ENCODE measurements at places on chromosomes 4 and X.

- no peak for DNase-seq
These were observed 8.3 kb upstream of the HAND2 start for GRCh38 chr4:173538148-173538908.

DNA sequence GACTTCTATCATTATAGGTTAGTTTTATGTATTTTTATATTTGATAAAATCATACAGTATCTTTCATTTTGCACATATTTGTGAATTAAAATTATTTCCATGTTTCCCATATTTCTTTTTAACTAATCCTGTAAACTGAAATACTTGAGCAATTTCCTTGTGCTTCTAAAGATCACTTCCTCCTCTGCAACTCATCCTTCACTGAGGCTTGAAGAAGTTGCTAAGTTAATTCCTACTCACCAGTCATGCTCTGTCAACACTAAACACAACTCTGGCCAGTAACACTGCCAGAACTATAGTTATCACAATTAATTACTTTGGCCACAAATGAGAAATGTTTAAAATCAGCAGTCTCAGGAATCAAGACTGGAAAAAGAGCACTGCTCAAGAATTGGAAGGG lies 6.7 kb downstream of the SPATA4 start:
- DNase-seq, result no peak

DNA sequence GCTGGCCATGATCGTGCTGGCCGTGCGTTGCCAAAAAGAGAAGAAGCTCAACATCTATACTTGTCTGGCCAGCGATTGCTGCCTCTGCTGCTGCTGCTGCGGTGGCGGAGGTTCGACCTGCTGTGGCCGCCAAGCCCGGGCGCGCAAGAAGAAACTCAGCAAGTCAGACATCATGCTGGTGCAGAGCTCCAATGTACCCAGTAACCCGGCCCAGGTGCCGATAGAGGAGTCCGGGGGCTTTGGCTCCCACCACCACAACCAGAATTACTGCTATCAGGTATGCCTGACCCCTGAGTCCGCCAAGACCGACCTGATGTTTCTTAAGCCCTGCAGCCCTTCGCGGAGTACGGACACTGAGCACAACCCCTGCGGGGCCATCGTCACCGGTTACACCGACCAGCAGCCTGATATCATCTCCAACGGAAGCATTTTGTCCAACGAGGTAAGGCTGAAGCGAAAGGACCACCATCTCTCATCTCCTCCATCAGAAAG lies 3.3 kb downstream of the PCDH10 start:
- DNase-seq, result no peak

- DNase-seq, result no peak
These were observed 363.9 kb downstream of the PPP3CA start for GRCh38 chr4:100983426-100983825.

GRCh38 chr4:18980516-18981233 lies 959.1 kb upstream of the LCORL start:
- no peak for DNase-seq

DNA sequence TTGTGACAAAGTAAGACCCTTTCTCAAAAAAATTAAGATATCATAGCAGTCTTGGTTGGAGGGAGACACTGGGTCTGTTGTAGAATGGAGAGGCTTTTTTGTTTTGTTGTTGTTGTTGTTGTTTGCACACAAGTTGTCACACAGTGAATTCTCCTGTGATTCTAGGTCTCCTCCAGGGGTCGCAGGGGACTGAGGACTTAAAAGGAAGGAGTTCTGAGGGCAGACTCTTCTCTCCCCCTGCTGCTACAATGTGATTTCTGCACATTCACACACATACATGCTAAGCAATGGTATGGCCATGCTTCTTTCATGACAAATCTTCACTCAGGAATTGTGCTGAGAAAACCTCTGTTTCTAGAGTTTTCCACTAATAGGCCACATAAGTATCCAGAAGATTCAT lies 71.1 kb downstream of the ZNF732 start:
- no peak for DNase-seq

DNA sequence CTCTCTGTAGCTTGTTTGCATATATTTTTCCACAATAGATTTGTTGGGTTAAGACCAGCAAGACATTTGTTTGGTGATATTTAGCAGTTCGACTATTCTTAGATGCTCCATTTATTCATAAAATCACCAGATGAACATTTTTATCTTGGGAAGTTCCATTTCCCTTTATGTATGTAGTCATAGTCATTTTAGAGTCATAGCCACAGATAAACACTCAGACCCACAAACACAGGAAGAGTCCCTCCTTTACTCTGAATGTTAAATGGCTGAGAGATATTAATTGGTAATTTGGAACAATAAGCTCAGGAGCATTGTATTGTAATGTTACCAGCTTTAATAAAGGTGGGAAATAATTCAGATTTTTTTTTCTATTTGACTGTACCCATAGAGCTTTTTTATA lies 1608.7 kb downstream of the STIM2 start:
- DNase-seq, result no peak

DNA sequence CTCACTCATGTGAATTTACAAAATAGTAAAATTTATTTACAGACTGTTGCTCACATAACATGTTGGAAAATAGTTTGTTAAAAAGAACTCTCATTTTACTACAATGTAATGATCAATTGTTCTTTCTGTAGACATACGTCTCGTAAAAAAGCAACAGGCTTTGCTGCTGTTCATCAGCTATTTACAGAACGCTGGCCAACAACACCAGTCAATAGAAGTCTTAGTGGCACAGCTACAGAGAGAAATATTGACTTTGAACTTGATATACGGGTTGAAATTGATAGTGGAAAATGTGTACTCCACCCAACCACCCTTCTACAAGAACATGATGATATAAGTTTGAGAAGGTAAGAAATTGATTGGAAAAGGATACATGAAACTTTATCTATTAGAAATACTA lies 47.6 kb upstream of the ADAD1 start:
- no peak for DNase-seq

DNA sequence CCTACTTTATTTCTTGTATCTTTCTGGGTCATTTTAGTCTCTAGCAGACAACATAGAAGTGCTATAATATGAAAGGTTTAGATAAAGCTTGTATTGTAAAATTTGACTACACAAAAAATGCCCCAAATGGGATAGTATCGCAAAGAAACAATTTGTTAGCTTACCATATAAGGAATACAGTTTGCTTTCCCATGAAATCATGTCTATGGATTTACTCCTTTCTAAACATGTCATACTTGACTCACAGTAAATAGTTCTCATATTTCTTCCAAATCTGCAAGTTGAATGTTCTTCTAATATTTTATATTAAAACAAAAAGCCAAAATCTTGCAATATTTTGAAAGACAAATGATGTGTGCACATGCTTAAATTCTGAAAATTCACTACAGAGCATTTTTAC lies 103.9 kb downstream of the PPA2 start:
- no peak for DNase-seq

DNA sequence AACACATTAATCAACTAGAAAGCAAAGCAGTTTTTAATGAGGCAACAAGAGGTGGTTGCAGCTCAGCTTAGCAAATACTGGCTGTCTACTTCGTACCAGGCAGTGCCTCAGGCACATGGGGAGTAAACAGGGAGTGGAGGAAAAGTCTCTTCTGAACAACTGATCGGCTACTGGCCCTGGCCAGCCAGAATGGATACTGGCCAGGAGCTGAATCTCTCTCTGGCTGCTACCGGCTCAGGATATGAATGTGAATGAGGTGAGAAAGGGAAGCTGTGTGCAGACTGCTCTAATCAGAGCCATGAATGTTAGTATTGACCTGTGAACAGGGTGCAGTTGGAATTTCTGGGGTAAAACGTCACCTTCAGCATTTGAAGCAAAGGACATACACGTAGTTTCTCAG lies 77.3 kb downstream of the STK32B start:
- DNase-seq, result no peak

DNA sequence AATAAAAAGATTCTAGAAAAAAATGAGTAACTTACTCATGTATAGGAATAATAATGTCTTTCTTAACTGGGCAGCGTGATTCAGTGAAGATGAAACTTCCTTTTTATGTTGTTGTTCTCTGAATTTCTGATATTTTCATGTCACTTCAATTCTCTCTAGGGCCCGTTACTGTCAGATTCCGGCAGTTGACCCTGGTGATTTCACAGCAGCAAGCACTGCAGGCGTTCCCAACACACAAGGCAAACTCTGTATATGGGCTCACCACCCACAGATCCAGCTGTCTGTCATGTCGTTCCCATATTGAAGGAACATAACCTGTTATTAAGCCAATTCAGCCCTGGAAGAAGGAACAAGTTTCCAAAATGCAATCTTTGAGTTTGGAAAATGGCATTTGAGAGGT lies 288.3 kb upstream of the GALNTL6 start:
- DNase-seq, result no peak

- DNase-seq, result no peak
These were observed 27.1 kb upstream of the SLC9B1 start for GRCh38 chr4:103046416-103047290.
